ENCODE measurements at places on chromosomes 16 and 17. TPM values are rescaled to one million over a fixed set of nuclear protein-coding genes. Genes with fewer than 3 reads are reported as not detected.

Gene NPIPA8
- 8.6 TPM for total RNA-seq

Gene SLC6A2
- total RNA-seq = not detected

- DNase-seq = no peak
Observed at GRCh38 chr16:11736903-11737302, 5.8 kb downstream of the TXNDC11 start.

Gene PRSS21
- 13.1 TPM for total RNA-seq

Gene BICDL2
- 0.56 TPM for total RNA-seq

- no peak for DNase-seq
Observed at GRCh38 chr17:82941021-82942001, 101.5 kb upstream of the ZNF750 start.

DNA sequence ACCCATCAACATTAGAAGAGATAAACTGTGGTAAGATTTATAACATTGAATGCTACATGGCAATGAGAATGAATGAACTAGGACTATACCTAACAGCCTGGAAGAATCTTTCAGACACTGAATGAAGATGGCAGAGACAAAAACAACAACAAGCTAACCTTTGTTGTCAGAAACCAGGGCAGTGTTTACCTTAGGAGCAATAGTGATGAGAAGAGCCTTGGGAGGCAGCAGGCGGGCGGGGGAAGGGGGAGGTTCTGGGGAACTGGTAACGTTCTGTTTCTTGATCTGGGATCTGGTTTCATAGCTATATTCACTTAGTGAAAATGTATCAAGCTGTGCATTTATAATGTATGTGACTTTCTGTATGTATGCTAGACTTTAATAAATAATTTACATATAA lies 139.0 kb upstream of the TNRC6C start:
- no peak for DNase-seq
